Central memory CD4-positive, alpha-beta T cell (primary cell): ENCODE measurements at places on chromosomes 3 and 15.

GRCh38 chr3:10215578-10216368 lies 32.5 kb upstream of the TATDN2 start:
- DNase-seq = no peak

DNA sequence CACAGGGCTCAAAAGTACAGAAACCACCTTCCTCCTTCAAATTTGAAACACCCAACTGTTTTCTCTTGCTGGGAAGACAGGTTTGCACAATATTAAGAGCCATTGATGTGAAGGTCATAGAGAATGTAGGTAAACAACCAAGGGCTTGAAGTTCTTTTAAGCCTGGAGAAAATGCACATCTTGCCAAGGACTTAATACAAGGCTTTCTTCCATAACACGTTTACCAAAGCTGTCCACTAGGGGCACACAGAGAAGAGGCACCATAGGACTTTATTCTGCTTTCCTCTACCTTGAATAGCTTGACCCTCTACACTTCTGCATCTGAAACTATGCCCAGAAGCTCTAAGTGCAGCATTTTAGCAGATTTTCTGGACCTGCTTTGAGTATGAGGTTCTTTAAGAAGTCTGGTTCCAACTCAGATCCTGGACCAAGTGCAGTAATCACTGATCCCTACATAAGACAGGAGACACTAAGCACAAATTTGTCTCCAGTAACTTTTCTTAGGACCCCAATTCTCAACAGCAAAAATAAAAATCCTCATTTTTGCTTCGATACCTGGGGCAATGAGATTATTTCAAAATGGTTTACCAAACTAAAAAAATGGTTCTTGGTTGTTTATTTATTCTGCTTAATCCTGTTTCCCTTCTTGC lies 138.0 kb downstream of the FBN1 start:
- no peak for DNase-seq

DNA sequence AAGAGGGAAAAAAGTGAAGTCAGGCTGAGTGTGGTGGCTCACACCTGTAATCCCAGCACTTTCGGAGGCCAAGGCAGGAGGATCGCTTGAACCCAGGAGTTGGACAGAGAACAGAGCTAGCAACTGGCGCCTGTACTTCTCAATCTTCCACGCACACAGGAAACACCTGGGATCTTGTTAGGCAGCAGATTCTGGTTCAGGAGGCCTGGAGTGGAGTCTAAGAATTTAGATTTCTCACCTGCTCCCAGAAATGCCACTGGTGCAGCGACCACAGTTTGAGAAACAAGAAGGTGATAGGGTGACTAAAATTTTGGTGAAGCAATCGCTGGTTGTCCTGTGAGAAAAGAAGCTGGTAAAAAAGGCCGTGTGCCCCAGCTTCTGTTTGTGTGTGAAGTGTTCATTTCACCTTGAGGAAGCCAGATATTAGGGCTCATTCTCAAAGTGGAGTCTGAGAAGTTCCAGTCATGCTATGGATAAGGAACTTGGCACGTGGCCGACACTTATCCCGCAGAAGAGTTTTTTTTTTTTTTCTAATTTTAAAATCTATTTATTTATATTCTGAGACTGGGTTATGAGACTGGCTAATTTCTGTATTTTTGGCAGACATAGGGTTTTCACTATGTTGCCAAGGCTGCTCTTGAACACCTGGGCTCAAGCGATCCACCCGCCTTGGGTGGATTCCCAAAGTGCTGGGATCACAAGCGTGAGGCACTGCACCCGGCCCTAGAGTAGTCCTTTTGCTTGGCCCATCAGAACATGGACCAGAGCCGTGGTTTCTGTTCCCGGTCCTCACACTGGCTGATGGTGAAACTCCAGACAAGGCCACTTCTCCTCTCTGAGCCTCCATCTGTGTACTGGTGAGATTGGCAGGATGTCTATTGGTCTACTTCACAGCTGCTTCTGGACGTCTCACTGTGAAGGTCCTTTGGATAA lies 324.6 kb upstream of the PROK2 start:
- no peak for DNase-seq

DNA sequence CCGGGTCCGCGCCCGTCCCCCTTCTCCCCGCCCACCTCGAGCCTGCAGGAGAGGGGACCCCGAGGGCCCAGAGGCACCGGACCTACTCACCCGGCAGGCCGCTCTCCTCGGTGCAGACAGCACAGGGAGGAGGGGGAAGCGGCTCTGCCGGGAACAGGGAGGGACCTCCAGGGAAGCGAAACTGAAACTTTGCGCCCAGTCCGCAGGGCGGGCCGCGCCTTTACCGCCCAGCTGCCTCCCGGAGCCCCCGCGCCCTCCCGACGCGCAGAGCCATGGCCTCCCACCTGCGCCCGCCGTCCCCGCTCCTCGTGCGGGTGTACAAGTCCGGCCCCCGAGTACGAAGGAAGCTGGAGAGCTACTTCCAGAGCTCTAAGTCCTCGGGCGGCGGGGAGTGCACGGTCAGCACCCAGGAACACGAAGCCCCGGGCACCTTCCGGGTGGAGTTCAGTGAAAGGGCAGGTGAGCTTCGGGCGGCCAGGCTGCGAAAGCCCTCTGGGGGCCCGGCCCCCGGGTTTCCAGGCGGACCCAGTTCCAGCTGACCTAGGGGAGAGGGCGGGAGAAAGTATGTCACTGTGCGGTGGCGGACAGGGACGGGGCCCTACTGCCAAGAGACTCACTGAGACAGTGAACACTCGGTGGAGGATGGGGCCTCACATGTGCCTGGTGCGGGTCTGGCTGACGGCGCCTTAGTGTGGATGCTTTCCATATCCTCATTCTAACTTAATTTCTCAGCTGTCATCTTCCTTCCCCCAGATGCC lies at the start of the genes DTX3L and PARP9:
DTX3L (plus strand) TSS at position 184 of the 758 bp plus-strand sequence; CDS start at position 273, 89 bp downstream.
PARP9 (minus strand) TSS at position 146 of the 758 bp plus-strand sequence. CDS start 4,680 bp downstream, outside the sequence.
- DNase-seq = peak; percentile 79

DNA sequence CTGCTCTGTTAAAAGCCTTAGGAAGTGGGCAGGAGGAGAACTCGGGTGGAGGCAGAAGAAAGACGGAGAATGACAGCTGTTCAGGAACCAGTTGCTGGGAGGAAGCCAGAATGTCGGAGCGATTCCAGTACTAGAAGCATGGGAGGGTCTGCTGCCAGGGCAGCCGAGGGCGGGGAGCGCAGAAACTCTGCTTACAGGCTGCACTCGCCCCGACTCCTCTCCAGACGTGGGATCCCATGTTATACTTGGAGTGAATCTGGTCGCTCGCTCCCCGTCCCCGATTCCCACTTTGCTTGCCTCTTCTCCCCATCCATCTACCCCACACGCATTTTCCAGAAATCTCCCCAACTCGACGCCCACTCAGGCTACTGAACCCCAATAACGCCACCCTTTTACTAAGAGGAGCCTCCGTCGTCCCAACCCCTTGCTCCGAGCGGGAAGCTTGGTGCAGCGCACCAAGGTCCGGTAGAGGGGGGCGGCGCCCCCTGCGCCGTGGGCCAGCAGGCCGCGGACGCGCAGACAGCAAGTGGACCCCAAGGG lies 665 bp downstream of the GATM start:
- no peak for DNase-seq

DNA sequence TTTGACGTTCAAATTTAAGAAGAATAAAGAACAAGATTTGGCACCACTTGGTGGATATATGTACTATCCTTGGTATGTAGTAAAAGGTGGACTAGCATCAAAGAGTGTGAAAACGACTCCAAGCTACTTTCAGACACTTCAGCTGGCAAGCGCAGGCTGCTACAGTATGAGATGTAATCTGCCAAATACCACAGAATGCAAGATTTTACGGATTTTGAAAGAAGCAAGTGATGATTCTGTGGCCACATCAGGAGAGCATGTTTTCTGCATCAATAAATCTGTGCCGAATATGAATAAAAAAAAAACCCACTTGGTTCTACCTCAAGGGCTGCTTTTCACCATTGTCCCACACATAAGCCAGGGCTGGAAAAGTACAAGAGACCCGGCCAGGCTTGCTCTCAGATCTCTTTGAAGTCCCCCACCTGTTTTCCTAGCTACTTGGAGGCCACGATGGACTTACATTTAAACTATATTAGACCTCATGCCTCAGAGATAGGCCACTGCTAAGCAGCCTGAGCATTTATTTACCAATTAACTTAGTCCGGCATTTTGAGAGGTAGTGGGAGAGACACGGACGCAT lies 37.4 kb downstream of the MYO1E start:
- DNase-seq = no peak

DNA sequence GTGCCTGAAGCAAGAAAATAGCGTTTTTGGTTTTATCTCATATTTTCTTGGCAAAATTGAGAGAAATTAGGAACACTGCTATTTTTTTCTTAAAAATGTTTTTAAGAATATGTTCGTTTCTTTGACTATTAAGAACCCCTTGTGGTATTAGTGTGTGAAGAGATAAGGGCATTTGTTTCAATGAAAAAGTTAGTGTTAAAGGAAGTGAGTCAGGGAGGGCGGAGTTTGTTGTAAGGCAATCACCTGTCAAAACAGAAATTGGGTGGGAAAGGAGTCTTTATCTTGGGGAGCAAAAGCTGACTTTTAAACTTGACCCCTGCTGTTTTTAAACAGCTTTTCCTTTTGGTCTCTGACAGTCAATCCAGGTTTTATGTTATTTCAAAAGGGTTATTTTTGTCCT lies 4.2 kb downstream of the RAP2B start:
- DNase-seq = peak; percentile 24

GRCh38 chr3:107665351-107665750 lies 142.6 kb downstream of the BBX start:
- DNase-seq = no peak

DNA sequence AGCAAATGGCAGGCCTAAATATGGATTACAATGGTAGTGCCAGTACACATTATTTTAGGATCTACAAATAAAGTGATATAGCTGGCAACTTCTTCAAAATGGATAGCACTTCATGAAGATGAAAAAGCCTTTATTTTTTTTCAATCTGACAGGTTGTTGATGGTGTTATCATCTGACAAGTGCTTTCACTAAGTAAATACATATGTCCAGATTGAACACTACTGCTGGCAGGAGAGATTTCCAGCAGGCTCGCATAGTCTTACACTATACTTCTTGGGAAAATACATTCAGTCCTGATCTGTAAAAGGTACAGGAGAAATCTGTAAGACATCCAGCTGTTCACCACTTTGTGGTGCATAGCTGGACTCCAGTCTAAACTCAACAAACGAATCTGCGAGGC lies 50.9 kb upstream of the ALCAM start:
- DNase-seq = no peak

GRCh38 chr15:31032961-31033371 lies 41.5 kb upstream of the MTMR10 start:
- no peak for DNase-seq

- no peak for DNase-seq
Measured at GRCh38 chr3:114809668-114810413, 337.2 kb downstream of the ZBTB20 start.

GRCh38 chr3:119664850-119665379 lies 4.5 kb upstream of the POPDC2 start:
- DNase-seq = no peak

- no peak for DNase-seq
Measured at GRCh38 chr3:137106612-137107240, 148.9 kb downstream of the IL20RB start.

DNA sequence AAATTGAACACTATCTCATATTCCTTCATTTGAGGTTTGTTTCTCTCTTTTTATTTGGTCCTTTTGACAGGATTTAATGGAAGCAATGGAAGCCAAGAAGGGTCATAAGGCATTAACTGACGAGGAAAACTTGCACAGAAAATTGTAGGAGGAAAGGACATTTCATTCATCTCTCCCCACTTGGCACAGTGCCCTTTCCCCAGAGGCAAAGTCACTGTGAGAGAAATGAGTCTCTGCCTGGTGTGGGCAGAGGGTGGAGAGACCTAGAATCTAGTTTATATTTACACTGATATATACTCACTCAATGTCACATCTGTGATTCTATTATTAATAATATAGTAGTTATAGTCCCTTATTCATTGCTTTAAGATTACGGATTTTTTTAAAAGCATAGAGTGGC lies 324.6 kb upstream of the IL12A start:
- no peak for DNase-seq

DNA sequence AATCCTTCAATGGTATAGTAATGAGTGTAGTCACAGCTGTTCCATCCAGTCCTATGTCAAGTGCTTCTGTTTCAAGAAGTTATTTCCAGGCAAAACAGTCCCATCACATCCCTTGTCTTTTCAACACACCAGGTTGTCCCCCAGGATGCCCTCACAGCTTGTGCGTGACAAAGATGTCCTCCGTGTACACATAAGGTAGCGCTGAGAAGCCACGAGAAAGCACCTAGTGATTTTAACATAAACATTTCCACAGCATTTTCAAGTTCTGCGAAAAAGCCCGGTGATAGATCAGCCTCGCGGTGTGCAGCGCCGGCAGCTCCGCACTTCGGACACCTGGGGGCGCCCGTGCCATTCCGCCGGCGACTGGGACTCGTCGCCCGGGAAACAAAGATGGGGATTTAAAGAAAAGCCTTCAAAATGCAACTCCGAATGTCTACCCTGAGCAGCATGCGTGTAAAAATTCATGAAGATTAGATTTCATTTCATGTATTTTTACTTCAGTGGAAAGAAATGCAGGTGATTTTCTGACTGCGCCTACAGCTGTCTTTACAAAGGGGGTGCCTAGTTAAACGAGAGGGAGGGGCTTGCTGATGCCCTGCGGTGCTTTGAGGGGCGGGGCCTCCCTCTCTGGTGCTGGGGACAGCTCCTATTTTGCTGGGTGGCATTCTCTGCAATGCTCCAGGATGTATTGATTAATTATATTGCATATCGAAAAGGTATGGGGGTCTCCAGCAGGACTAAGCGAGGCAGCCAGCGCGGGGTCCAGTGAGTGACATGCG lies 49.9 kb downstream of the KY start:
- DNase-seq = peak; percentile 15

- peak; percentile 50 for DNase-seq
Measured at GRCh38 chr15:65862682-65863081, 6.6 kb upstream of the RAB11A start.

GRCh38 chr3:121436641-121437040 lies 109.1 kb downstream of the POLQ start:
- DNase-seq = no peak

DNA sequence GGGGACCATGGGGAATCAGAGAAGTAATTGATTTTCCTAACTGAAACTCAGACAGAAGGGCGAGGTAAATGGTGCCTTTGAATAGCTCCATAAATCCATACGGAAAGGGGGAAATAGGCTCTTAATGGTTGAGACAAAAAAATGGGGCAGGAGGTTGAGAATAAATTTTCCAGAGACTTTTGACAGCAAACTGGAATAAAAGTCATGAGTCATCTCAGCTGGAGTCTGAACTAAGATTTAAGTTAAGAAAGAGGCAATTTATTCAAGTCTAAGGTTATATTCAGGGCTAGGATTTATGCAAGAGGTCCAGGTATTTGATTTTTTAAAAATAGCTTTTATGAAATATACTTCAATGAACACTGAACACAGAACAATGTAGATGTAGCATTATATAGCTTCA lies 238.7 kb upstream of the RORA start:
- no peak for DNase-seq

DNA sequence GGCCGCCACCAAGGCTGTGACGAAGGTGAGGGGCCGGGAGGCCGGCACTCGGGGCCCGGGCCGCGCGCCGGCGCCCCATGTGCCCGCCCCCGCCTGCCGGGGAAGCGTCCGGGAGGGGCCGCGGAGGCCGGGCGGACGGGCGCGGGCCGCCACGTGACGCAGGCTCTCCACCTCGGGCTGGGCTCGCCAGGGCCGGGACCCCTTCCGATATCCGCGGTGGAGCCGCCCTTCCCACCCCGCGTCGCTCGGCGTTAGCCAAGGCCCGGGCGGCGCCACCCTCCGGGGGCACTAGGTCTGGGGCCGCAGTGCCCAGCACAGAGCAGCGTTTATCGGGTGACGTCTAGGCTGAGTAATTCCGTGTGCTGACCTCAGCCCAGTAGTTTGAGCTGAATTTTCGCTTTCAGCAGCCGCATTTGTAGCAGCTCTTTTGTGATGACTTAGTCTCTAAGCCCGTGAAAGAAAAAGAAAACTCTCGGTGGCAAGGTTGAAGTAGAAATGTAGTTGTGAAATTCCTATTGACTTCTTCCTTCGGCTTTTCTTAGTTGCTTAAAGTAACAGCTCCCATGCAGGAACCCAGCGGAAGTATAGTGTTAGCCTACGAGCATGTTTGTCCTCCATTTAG lies 885 bp downstream of the CDV3 start:
- DNase-seq = peak; percentile 66
